Progenitor cell of endocrine pancreas (in vitro differentiated cells): ENCODE measurements at places on chromosomes 4 and X.
A peak's percentile ranks its signal among the peaks of the same experiment; 100 is the strongest.

GRCh38 chr4:21470535-21470934 is 478.0 kb downstream of the KCNIP4 start:
- H3K27ac ChIP-seq: no peak overlapping the region
- peaks cover 7% of the 10 kb centered on the region for H3K27me3 ChIP-seq
- no peaks in the 10 kb centered on the region for H3K36me3 ChIP-seq
- no peak overlapping the region for H3K4me3 ChIP-seq

- no peak for DNase-seq
- H3K36me3 ChIP-seq: no peaks in the 10 kb centered on the region
- H3K27me3 ChIP-seq: no peaks in the 10 kb centered on the region
- H3K27ac ChIP-seq: no peak overlapping the region
- no peaks in the 10 kb centered on the region for H3K4me1 ChIP-seq
- H3K4me3 ChIP-seq: no peak overlapping the region
These were observed 663.6 kb upstream of the CPEB2 start for GRCh38 chr4:14338585-14339265.

GRCh38 chrX:24498975-24499374 is 33.9 kb downstream of the PDK3 start:
- no peak overlapping the region for H3K4me3 ChIP-seq
- H3K27ac ChIP-seq: no peak overlapping the region
- peaks cover 15% of the 10 kb centered on the region for H3K4me1 ChIP-seq
- H3K27me3 ChIP-seq: no peaks in the 10 kb centered on the region
- peaks cover 8% of the 10 kb centered on the region for H3K36me3 ChIP-seq

DNA sequence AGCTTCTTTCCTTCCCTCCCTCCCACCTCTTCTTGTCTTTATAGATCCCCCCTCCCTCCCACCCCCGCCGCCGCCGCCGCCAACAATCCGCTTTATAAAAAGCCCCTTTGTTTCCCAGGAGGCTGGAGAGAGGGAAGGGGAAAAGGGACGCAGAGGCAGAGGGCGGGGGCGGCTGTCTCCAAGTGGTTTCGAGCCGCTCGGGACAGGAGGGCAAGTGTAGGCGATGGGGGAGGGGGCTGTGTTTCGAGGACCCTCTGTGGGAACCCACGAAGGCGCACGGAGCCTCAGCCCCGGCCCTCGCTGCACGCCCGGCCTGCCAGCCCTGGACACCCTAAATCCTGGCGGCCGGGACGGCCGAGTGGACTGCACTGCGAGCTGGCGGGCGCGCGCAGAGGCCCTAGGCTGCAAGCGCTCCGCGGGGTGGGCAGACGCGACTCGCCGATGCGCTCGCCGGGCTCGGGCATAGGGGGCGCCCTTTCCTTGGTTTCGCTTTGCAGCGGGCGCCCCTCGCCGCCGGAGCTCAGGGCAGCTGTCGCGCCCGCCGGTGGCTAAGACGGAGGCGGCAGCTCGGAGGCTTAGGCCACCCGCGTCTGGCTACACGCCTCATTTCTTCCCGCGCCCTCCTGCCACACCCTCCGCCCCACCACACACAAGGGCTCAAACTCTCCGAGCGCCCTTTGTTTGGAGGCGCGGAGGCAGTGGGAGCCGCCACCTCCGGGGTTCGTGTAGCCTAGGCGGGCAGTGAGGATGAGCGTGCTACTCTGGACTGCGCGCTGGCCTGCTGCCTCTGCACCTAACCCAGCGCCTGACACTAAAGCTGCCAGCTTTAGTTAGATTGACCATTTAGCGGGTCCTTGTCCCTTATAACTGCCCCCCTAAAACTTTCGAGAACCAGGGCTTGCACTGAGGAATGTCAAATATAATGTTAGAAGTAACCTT is 2.2 kb downstream of the MAMLD1 start:
- H3K36me3 ChIP-seq: no peaks in the 10 kb centered on the region
- H3K27me3 ChIP-seq: peaks cover 23% of the 10 kb centered on the region
- H3K4me3 ChIP-seq: peak overlapping the region; percentile 77
- peak overlapping the region; percentile 89 for H3K27ac ChIP-seq
- peak; percentile 63 for DNase-seq

DNA sequence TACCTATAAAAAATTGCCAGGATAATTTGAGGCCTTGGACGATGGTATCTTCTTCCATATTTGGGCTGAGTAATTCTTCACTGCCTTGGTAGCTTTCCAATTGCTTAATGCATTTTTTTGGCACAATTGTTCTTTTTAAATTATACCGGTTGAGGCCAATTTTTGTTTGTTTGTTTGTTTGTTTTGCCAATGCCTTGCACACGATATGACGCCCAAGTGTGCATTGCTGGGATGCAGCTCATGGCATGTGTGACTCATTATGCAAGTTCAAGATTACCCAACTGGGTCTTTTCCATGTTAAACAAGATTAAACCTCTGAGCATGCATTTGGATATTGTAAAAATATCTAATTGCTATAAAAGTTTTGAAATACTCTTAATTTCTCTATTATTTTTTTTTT is 71.1 kb upstream of the KCNIP4 start:
- H3K4me3 ChIP-seq: no peak overlapping the region
- DNase-seq: no peak
- no peaks in the 10 kb centered on the region for H3K27me3 ChIP-seq

DNA sequence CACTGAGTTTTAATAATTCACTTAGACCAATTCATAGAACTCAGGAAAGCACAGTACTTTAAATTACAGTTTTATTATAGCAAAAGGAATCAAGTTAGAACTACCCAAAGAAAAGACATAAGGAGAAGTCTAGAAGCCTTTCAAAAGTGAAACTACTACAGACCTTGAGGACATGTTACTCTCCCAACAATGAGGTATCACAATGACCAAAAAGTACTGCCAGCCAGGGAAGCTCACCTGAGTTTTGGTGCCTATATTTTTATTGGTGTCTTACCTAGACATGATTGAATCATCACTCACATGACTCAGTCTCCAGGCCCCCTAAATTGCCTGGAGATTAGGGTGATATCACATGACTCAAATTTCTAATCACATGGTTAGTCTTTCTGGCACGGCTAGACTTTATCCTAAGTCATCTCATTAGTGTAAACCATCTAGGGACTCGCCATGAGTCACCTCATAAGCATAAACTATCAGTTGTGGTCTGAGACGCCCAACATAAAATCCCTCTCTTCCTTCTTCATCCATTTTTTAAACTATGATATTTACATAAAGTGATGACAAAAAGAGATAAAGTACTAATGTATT is 372.3 kb downstream of the TMA16 start:
- no peaks in the 10 kb centered on the region for H3K36me3 ChIP-seq
- no peaks in the 10 kb centered on the region for H3K4me1 ChIP-seq
- H3K27me3 ChIP-seq: no peaks in the 10 kb centered on the region
- DNase-seq: no peak
- no peak overlapping the region for H3K4me3 ChIP-seq
- H3K27ac ChIP-seq: no peak overlapping the region

DNA sequence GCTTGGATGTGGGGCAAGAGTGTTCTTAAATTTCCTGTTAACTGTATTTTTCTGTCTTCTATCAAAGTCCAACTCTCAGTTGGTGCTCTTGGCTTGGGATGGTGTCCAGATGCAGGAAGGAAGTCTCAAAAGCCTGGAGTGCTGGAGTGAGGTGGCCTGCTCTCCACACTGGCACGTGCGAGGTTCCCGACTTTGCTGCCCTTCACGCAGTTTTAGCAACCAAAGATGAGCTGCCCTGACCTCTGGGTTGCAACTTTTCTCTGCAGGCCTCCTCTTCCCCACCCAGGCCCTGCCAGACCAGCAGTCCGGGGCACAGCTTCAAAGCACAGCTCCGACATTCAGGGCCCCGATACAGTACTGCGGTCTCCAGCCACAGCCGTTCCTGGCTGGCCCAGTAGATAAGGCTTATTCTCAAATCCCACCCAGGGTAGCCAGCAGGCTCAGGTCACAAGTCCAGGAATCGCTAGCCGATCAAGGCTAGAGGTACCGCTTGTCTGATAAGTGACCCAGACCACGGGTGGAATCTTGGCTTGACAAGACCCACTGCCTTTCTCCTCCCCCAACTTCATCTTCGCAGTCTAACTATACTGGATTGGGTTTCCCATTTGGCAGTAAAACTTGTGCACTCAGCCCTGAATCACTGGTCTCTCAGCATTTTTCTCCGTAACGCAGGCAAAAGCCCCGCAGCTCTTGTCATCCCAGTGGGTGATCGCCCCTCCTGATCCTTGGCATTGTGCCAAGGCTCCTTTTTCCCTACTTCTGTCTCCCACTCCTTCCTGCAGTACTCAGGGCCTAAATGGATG is 21.8 kb upstream of the JADE1 start:
- H3K27me3 ChIP-seq: no peaks in the 10 kb centered on the region
- H3K4me3 ChIP-seq: no peak overlapping the region
- DNase-seq: no peak
- H3K36me3 ChIP-seq: no peaks in the 10 kb centered on the region

DNA sequence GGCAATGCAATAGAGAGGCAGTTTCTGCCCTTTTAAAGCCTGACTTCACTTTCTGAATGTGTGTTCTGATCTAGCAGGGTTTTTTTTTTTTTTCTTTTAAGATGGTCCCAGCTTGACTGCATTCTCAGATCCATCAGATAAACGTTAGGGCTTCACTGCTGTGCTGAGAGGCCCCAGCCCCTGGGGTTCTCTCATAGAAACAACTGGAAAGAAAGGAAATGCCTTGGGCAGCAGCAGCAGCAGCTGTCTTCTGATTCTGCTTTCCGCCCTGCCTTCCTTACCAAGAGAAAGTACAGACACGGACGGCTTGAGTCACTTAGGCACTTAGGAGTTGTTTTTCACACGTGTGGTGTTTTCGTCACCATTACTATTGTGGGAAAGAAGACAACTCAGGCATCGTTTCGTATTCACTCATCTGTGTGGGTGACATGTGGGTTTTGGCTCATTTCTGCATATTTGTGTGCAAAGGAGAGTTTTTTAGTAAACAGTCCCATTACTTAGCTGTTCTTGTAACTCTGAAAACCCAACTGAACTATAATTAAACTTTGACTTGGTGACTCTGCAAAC is 172.0 kb downstream of the PTTG2 start:
- peaks cover 71% of the 10 kb centered on the region for H3K4me1 ChIP-seq
- H3K36me3 ChIP-seq: peaks cover 16% of the 10 kb centered on the region
- H3K4me3 ChIP-seq: no peak overlapping the region
- DNase-seq: no peak
- peak overlapping the region; percentile 97 for H3K27ac ChIP-seq

DNA sequence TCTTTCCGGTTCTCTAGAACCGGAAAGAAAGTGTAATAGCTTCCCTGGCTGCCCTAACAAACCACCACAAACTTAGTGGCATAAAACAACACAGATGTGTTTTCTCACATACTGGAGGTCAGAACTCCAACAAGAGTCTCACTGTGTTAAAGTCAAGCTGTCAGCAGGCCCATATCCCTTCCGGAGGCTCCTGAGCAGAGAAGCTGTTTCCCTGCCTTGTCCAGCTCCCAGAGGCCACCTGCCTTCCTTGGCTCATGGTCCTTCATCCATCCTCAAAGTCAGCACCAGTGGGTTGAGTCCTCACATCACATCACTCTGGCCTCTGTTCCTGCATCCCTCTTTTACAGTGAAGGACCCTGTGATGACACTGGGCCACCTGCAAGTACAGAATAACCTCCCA is 49.8 kb upstream of the HMX1 start:
- no peak overlapping the region for H3K4me3 ChIP-seq
- no peak overlapping the region for H3K27ac ChIP-seq
- no peak for DNase-seq

GRCh38 chr4:38663090-38663800 is 754 bp upstream of the KLF3 start:
- H3K27me3 ChIP-seq: no peaks in the 10 kb centered on the region
- peak overlapping the region; percentile 97 for H3K27ac ChIP-seq
- peaks cover 11% of the 10 kb centered on the region for H3K36me3 ChIP-seq
- H3K4me3 ChIP-seq: peak overlapping the region; percentile 76
- H3K4me1 ChIP-seq: peaks cover 32% of the 10 kb centered on the region
- DNase-seq: peak; percentile 78

GRCh38 chrX:38060331-38060878 is 54.1 kb downstream of the SYTL5 start:
- DNase-seq: no peak
- H3K4me3 ChIP-seq: no peak overlapping the region
- H3K27me3 ChIP-seq: no peaks in the 10 kb centered on the region
- peaks cover 4% of the 10 kb centered on the region for H3K36me3 ChIP-seq
- no peak overlapping the region for H3K27ac ChIP-seq
- peaks cover 2% of the 10 kb centered on the region for H3K4me1 ChIP-seq

DNA sequence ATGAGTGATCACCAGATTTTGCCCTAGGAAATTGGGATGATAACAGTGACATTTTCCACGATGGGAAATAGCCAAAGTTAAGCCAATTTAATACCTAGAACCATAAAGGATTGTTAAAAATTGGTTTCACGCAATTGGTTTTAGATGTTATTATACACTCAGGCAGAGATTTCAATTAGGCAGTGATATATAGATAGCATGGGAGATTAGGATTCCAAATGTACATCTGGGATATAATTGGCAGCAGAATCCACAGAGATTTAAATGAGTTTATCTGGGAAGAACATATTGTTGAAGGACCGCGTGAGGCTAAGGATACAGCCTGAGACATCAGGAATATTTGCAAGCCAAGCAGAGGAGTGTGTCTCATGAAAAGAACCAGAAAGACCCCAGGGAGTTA is 351.6 kb downstream of the GPM6A start:
- H3K4me1 ChIP-seq: no peaks in the 10 kb centered on the region
- H3K27ac ChIP-seq: no peak overlapping the region
- H3K27me3 ChIP-seq: no peaks in the 10 kb centered on the region
- no peak for DNase-seq
- H3K36me3 ChIP-seq: no peaks in the 10 kb centered on the region
- no peak overlapping the region for H3K4me3 ChIP-seq

GRCh38 chrX:17242470-17242869 is 132.5 kb upstream of the NHS start:
- peaks cover 3% of the 10 kb centered on the region for H3K4me1 ChIP-seq
- peak; percentile 47 for DNase-seq

DNA sequence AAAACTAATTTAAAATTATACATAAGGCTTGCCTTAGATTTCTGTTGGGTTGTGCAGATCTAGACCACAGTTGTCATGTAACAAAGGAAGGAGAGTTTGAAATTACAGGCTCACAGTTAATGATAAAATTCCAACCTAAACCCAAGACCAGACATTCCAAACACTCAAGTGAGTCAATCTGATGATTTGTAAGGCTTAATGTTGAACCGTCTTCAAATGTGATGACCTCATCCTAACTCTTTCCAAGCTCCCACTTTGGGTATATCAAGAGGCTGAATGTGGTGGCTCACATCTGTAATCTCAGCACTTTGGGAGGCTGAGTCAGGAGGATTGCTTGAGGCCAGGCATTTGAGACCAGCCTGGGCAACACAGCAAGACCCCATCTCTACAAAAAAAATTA is 149.2 kb downstream of the TBL1X start:
- H3K36me3 ChIP-seq: peaks cover 5% of the 10 kb centered on the region
- H3K27me3 ChIP-seq: no peaks in the 10 kb centered on the region
- H3K27ac ChIP-seq: no peak overlapping the region
- no peak for DNase-seq
- peaks cover 15% of the 10 kb centered on the region for H3K4me1 ChIP-seq
- no peak overlapping the region for H3K4me3 ChIP-seq
